ENCODE measurements at places on chromosomes 2 and 18. TPM values are rescaled to one million over a fixed set of nuclear protein-coding genes. Genes with fewer than 3 reads are reported as not detected.

GRCh38 chr2:85376291-85377065 lies 21.9 kb downstream of the ELMOD3 start:
- H3K27ac ChIP-seq = no peak overlapping the region
- H3K36me3 ChIP-seq = peaks cover 31% of the 10 kb centered on the region
- no peaks in the 10 kb centered on the region for H3K4me1 ChIP-seq
- H3K4me3 ChIP-seq = no peak overlapping the region
- H3K27me3 ChIP-seq = no peaks in the 10 kb centered on the region

DNA sequence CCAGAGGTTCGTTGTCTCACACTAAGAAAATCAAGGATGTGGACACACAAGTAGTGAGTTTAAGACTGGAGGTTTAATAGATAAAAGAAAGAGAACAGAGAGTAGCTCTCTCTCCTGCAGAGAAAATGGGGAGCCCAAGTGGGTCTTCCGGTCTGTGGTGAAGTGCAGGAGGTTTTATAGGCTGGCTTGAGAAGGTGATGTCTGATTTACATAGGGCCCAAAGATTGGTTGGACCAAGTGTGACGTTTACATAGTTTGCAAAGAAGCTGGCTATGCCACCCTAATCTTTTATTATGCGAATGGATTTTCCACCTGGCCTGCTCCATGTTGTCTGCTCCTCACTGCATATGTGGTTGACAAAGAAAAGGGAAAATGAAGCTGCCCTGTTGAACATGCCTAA lies 430.4 kb upstream of the TRIB2 start:
- no peaks in the 10 kb centered on the region for H3K4me1 ChIP-seq
- H3K27me3 ChIP-seq = no peaks in the 10 kb centered on the region
- H3K27ac ChIP-seq = no peak overlapping the region
- H3K4me3 ChIP-seq = no peak overlapping the region
- no peaks in the 10 kb centered on the region for H3K36me3 ChIP-seq

GRCh38 chr2:168929031-168929430 lies 27.9 kb downstream of the G6PC2 start:
- H3K36me3 ChIP-seq = no peaks in the 10 kb centered on the region
- H3K4me3 ChIP-seq = no peak overlapping the region
- DNase-seq = no peak
- no peak overlapping the region for H3K27ac ChIP-seq

TNFAIP6 gene
- total RNA-seq = 2.9 TPM

MC5R gene
- 0.30 TPM for total RNA-seq
